ENCODE measurements at places on chromosomes 5 and 9. TPM values are rescaled to one million over a fixed set of nuclear protein-coding genes. Genes with fewer than 3 reads are reported as not detected.
A peak's percentile ranks its signal among the peaks of the same experiment; 100 is the strongest.

DNA sequence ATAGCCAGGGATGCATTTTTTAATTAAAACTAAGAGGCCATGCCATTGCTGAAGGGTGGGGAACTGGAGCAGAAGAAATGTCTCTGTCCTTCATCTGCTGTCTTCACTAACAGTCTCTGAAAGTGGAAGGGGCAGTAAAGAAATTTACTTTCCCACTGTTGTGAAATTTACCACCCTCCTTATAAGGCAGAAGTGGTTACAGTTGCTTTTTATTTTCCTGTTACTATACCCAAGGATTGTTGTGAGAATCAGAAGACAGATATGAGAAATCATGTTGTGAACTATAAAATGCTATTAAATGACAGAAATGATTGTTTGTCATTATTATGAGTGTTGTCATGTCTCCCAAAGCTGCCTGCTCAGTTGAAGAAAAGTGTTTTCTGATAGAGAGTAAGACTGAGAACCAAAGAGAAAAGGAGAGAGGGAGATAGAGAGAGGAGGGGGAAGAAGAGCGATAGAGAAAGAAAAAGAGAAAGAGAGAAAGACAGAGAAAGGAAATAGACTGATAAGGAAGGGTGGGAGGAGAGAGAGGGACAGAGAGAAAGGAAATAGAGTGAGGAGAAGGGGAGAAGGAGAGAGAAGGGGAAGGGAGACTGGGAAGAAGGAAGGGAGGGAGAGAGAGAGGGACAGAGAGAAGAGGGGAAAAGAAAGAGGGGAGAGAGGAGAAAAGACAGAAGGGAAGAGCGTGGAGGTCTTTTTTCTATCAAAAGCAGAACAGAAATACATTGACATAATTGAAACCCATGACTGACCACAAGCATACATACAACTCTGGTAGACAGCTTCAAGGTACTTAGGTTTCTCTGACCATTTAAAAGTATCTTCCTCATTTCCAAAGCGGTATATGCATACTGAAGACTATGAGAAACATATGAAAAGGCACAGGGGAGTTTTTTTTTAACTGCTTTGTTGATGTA lies 22.5 kb downstream of the SEC61B start:
- H3K36me3 ChIP-seq: no peaks in the 10 kb centered on the region
- no peak overlapping the region for H3K27ac ChIP-seq
- H3K27me3 ChIP-seq: no peaks in the 10 kb centered on the region
- H3K4me3 ChIP-seq: no peak overlapping the region

DNA sequence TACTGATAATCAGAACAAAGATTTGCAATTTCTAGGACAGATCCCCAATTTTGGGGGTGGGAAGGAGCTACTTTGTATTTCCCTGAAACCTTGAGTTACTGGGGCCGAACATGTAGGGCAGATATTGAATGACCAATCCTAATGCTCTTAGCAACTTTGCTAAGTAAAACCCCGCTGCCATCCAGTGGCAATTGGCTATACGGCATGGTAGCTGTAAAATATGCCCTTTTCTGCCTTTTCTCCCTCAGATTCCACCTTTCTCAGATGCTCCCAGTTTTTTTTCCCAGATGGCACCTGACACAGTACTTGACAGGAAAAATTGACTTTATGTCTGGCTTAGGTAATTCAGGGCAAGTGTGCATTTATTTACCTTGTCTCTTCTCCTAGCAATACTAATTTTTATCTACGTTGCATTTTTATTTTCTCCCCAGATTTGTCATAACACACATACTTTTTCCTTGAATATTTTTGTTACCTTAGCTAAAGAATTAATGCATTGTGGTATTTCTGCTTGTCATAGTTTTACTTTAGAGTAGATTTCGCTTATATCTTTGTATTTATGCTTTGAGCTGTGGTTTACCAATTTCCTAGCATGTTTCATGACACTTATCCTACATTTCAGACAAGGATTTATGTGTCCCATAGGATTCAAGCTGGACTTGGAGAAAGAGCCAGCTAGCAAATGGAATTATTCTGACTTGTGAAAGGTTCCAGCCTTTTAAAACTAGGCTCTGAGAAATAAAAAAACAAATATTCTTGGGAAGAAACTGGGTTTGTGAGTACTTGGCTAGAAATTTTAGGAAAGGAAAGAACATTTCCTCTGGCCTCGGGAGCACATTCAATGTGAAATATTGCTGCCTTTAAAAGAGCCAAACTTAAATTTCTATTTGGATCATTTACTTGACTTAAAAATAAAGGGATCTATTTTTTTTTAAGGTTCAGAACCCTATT lies 37.4 kb downstream of the PIK3R1 start:
- H3K27ac ChIP-seq: no peak overlapping the region
- no peaks in the 10 kb centered on the region for H3K27me3 ChIP-seq
- no peaks in the 10 kb centered on the region for H3K36me3 ChIP-seq
- peak; percentile 58 for DNase-seq
- H3K4me1 ChIP-seq: peaks cover 11% of the 10 kb centered on the region
- no peak overlapping the region for H3K4me3 ChIP-seq

GRCh38 chr5:17206021-17206420 lies 11.4 kb upstream of the BASP1 start:
- H3K27ac ChIP-seq: no peak overlapping the region
- peaks cover 24% of the 10 kb centered on the region for H3K36me3 ChIP-seq
- DNase-seq: no peak
- no peaks in the 10 kb centered on the region for H3K4me1 ChIP-seq

- no peaks in the 10 kb centered on the region for H3K4me1 ChIP-seq
- H3K4me3 ChIP-seq: no peak overlapping the region
- no peaks in the 10 kb centered on the region for H3K27me3 ChIP-seq
- DNase-seq: no peak
Measured at GRCh38 chr9:31674264-31674663, 710.2 kb upstream of the ACO1 start.

GRCh38 chr5:80961376-80962281 lies 1.5 kb downstream of the RASGRF2 start:
- peak overlapping the region; percentile 69 for H3K4me3 ChIP-seq
- no peak for DNase-seq
- no peaks in the 10 kb centered on the region for H3K27me3 ChIP-seq
- peaks cover 16% of the 10 kb centered on the region for H3K4me1 ChIP-seq

MCCC2 gene
- 64.2 TPM for total RNA-seq

PTGER4 gene
- total RNA-seq: 0.37 TPM

TAF11L5 gene
- total RNA-seq: not detected
